Left renal pelvis (tissue), 4 donors: ENCODE measurements at places on chromosomes 12 and 14.

- DNase-seq = no peak
Measured at GRCh38 chr14:50922803-50923202, 21.5 kb downstream of the PYGL start.

GRCh38 chr12:79658221-79658620, 32.5 kb downstream of the PAWR start:
- DNase-seq = no peak

DNA sequence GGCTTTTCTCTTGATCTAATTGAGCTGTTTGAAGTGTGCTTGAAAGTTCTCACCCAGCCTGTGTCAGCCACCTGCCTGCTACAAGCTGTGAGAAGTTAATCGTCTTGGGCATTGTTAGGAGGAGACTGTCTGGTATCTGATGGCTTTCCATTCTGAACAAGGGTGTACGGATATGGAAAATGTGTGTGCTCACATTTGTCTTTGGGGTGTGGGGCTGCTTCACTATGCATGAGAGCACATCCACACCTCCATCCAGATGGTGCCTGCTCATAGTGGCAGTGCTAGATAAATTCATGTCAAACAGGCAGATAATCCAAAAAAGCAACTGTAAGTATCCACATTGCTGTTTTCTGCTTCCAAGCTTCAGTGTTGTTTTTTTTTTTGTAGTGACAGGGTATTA, 462.2 kb downstream of the DIO2 start:
- no peak for DNase-seq

DNA sequence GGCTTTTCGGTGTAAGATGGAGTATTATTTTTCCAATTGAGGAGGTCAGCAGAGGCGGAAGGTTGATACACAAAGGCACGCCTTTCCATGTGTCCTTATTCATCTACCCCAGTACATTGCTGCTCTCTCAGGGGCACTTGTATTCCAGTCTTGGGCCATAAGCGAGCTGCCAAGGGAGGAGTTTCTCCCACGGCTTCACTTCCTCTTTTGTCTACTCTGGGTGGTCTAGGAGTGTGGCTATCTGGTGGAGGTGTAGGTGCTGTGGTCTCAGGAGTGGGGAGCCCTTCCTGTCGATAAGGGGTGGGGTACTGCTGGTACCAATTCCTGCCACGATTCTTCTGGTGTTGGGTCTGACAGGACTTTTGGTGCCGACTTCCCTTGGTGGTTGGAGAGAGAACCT, 73.4 kb downstream of the GAS2L3 start:
- DNase-seq = no peak

DNA sequence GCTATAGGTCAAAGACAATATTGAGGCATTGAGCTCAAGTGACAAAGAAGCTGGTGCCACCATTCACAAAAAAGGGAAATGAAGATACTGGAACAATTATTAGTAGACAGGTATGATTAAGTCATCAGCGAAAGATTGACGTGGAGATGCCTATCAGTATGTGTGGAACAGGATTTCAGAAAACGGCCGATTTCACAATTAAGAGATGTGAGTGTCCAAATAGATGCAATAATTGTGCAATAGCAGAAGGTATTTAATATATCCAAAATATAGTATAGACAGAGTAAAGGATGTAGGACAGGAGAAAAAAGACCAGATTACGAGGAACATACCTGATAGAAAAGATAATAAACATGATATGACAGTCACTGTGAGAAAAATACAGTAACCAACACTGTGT, 433.1 kb downstream of the C12orf50 start:
- DNase-seq = no peak

DNA sequence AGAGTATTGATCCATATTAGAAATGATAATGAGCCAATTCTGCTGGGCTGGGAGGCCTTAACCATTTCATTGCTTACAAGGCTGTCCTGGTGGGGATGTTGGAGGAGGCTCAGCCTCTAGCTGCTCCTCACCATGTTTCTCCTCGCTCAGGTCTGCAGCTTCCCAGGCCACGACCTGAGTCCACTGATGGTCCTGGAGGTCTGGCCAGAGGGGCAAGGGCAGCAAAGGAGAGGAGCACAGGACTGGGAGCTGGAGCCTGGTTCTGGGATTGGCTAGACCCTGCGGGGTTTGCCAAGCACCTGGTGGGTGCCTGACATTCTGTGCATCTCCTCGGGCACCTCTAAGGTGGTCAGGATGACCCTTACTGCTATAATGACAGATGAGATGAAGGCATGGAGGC, 92.6 kb downstream of the KIF26A start:
- no peak for DNase-seq

- no peak for DNase-seq
Measured at GRCh38 chr14:81681541-81681940, 147.9 kb upstream of the SEL1L start.

DNA sequence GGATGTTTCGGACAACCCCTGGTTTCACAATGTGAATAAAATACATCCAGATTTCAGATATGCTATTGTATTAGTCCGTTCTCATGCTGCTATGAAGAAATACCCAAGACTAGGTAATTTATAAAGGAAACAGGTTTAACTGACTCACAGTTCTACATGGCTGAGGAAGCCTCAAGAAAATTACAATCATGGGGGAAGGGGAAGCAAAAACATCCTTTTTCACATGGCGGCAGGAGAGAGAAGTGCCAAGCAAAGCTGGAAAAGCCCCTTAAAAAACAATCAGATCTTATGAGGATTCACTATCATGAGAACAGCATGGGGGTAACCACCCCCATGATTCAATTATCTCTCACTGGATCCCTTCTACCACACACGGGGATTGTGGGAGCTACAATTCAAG, 451.7 kb downstream of the MDGA2 start:
- no peak for DNase-seq

DNA sequence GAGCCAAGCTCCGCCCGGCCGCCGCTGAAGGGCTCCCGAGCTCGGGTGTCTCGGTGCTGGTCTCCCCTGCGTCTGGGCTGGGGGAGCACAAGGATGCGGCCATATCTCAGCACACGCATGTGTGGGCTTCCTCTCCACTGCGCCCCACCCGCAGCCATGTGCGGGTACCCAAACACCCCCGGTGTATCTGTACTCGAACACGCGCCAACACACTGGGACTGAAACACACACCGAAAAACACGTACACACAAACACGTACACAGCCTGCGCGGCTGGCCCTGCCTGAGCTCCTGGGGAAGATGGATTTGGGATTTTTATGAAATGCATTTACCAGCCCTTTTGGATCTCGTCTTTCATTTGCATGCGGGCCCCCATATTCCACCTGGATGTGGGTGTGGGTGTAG, 897 bp upstream of the TBX3 start:
- no peak for DNase-seq

- no peak for DNase-seq
Measured at GRCh38 chr12:48990552-48990951, 8.6 kb downstream of the DDN start.

DNA sequence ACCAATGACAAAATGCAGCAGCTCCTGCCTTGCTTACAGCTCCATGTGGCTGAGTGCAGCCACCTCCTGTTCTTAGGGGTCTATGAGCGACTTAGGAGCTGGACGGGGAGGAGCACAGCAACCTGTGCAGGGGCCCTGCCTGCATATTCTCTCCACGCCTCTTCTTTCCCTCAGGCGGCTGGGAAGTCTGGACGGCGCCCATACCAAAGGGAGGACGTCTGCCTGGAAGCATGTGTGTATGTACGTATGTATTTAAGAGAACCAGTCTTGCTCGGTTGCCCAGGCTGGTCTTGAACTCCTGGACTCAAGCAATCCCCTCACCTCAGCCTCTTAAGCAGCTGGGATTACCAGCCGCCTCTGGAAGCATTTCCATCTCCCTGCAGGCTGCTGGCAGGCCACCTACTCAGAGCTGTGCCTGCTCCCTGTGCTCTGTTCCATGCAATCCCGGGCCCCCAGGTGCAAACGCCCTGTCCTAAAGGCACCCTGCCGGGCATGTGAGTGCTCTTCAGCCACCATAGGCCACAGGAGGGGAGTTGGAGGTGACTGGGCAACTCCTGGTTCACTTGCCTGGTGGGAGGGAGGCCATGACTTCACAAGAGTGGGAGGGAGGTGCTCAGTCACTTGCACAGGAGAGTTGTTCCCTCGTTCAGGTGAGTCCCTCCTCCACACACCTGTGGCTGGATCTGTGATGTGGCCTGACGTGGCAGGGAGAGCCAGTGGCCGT, 44.3 kb downstream of the KCNA5 start:
- DNase-seq = no peak
